Stimulated activated CD4-positive, alpha-beta T cell treated with anti-CD3 and anti-CD28 coated beads, Interleukin-1b, Interleukin-23, amount 100 ng/mL, for 1 hour (primary cell): ENCODE measurements at places on chromosomes 6 and 20.
A peak's percentile ranks its signal among the peaks of the same experiment; 100 is the strongest.

GRCh38 chr6:2725999-2726567 lies 24.6 kb downstream of the MYLK4 start:
- DNase-seq = no peak

DNA sequence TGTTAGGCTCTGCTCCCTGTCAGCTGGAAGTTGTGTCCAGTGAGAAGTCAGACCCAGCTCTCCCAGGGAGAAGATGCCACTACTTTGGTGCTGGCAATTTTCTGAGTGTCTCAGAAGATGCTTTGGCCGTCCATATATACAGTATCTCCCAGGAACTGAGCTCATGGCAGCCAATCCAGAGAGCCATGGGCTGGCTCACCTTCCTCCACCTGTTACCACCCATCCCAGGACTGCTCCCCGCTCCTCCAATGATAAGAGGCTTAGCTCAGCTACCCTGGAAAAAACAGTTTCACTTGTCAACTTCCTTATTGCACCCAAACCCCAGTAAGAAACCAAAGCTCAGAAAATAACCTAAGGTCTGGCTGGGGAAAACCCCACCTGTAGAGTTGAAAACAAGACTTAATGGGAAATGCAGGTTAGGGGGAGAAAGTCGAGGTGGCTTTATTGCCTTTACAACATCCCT lies at the start of gene BNIP5:
BNIP5 (minus strand) TSS at position 110 of the 463 bp plus-strand sequence. CDS start 6,198 bp downstream, outside the sequence.
- no peak for DNase-seq

GRCh38 chr6:131868836-131869235 lies 61.0 kb downstream of the ENPP1 start:
- no peak for DNase-seq

DNA sequence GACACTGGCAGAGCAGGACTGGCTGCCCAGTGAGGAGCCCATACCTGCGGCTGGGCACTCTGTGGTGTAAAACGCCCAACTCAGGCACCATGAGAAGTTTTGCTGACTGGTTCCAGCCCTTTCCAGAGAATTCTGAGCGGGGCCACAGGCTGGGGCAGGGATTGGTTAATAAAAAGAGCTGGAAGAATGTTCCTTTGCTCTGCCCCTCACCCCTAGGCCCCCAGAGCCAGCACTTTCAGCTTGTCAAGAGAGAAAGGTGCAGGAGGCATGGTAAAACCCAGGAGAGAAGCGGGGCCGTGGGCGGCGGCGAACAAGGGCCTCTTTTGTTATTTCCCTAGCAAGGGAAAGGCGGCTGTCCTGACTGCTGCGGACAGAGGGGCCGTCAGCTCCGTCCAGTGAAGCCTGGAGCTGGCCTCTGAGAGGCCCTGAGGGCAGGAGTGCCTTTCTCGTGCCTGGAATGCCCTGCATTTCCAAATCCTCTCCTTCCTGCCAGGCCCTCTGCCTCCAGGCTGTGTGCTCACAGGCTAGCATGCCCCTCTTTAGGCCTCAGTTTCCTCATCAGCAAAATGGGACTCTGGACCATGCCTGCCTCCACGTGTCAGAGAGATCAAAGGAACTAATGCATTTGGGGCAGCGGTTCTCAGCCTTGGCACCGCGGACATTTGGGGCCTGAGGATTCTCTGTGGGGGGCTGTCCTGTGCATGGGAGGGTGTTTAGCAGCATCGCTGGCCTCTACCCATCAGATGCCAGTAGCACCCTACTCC lies 12.9 kb downstream of the SLC13A3 start:
- DNase-seq = no peak

GRCh38 chr20:10853176-10853575 lies 179.4 kb upstream of the JAG1 start:
- DNase-seq = no peak

DNA sequence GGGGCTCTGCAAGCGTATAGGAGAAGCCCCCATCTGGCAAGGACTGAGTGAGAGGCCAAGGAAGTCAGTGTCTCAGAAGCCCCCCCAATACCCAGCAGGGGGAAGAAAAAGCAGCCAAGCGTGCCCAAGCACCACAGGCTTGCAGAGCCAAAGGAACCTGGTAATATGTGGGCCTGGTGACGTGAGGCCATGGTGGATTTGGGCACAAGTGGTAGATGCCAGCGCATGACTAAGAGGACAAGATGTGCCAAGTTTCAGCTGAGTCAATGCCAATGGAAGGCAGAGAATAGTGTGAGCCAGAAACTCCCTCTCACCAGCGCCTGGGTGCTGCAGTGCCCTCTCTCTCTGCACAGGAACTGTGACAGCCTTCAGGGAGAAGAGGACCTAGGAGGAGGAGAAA lies 110.0 kb downstream of the QRSL1 start:
- DNase-seq = no peak

DNA sequence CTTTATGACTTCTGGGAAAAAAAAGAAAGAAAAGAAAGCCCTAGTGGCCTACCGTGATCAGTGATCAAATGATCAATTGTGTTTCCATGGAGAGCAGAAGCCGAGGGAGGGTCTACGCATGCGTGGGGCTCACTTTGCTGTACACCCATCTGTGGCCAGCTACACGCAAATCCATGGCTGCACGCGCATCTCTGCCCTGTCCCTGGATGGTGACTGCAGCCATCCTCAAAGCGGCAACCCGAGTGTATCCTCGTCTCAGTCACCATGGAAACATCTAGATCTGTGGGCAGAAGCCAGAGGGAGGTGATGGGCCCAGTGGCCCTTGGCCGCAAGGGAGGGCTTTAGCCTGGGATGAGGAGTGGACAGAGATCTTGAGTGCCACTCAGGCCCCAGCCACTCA lies 785 bp upstream of the ULBP3 start:
- no peak for DNase-seq

- DNase-seq = no peak
These were observed 74.7 kb downstream of the PTCHD4 start for GRCh38 chr6:48036316-48036715.

- DNase-seq = no peak
These were observed 2.6 kb downstream of the TFEB start for GRCh38 chr6:41732591-41733359.

DNA sequence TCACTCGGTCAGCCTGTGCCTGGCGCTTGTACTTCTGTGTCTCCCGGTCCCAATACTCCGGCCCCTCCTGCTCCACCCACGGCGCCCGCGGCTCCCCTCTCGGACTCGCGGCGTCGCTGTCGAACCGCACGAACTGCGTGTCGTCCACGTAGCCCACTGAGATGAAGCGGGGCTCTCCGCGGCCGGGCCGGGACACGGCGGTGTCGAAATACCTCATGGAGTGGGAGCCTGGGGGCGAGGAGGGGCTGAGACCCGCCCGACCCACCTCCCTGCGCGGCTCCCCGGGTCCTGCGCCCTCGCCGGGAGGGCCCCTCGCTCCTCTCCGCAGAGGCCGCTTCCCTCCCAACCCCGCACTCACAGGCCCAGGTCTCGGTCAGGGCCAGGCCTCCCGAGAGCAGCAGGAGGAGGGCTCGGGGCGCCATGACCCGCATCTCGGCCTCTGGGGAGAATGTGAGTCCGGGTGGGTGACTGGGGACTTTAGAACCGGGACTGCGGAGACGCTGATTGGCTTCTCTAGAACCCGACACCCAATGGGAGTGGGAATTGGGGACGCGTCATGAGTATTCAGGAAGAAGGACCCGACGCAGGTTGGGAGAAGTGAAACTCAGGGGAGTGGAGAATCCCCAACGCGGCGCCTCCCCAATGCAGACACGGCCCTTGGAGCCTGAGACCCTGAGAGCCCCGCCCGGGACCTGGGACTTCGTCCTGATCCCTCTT lies at the start of gene HLA-C:
HLA-C (minus strand) TSS at position 452 of the 717 bp plus-strand sequence; CDS start at position 431, 21 bp downstream.
- DNase-seq = peak; percentile 83

DNA sequence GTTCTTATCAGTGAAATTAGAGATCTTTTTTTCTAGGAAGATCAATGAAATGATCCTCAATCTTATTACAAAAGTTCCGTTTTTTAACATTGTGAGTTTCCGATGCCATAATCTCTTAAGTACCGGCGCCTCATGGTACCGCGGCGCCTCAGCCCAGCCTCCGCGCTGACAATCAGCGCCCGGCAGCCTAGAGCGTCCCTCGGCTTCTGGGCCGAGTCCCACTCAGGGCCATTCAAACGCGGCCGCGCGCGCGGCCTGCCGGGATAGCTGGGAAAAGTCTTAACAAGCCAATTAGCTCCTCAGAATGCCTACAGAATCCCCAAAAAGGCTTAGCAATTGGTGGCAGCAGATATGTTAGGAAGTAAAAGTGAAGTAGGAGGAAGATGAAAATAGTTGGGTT lies 204.8 kb downstream of the ADGB start:
- DNase-seq = no peak

GRCh38 chr6:145241039-145241438 lies 494.3 kb downstream of the EPM2A start:
- DNase-seq = no peak

DNA sequence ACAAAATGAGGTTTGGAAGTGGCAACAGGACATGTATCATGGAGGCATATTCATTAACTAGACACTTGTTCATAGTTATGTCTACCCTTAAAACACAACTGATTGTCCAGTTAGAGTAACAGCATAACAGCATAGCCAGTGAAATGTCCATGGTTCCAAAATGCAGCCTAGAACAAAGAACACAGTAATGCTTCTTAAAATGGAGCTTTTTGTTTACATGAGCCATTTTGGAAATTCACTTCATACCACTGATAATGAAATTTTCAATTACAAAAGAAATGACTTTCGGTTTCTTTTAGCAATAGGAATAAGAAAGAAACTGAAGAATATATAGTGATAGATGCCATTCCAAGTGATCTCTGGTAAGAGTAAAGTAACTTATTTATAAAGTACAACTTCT lies 111.1 kb upstream of the DST start:
- DNase-seq = no peak

GRCh38 chr6:104613416-104614001 lies 246.2 kb downstream of the HACE1 start:
- DNase-seq = no peak

DNA sequence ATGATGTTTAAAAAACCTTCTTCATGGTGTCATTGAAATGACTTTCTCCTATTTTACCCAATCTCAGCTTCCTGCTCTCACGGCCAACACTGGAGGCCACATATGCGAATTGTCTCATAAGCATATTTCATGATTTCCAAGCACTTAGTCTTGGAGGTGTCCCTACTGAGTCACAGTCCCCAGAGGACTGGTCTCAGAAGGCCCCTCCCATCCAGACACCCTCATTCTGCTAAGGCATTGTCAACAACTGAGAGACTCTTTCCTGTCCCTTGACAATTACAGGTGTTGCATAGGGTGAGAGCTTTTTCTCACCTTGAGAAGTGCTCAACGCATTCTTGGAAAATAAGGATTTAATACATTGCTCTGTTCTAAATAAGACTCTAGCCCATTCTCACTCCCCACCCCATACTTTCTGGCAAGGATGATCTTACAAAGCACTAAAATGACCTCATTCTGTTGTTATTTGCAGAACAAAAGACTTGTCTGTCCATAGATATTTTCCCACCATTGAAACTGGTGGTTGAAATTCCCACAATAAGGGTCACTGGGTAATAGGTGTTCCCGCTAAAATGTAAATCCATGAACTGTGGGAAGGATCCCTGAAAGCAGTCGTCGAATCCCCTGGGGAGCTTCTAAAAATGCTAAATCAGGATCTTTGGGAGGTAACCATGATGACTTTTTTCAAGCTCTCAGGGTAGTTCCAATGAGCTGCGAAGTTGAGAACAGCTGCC lies 32.3 kb upstream of the SLC22A23 start:
- DNase-seq = no peak

DNA sequence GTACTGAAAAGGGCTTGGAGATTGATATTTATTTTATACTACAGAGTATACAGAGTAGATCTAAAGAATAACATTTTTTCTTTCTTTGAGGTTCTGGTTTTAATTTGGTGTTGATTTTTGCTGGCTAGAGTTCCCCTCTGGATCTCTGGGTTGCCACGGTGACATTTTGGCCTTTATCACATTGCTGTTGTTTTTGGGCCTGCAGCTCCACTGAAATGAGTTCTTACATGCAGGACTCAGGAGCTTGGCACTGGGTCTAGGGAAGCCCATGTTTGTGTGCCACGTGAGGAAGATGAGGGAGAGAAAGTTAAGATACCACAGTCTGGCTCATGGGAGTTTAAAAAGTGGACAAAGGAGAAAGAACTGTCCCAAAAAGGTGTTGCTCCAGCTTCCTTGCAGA lies 7.4 kb upstream of the TFAP2C start:
- no peak for DNase-seq

DNA sequence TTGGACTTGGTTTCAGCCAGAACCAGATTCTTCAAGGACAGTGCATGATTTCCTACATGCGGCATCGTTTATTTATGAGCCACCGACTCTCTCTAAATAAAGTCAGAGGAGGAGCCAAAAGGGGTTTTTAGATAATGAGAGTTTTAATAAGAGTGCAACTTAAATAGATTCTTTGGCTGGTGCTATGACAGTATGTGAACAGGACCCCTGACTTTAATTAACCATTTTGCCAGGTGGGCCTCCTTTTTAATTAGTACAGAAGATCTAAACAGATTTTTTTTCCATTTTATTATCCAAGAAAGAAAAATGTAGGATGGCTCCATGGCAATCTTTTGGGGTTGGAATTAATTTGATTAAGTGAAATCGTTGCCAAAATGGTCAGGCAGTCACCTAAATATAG lies 74.8 kb upstream of the INSM1 start:
- no peak for DNase-seq

GRCh38 chr6:33414592-33415271 lies 3.2 kb downstream of the CUTA start:
- no peak for DNase-seq

DNA sequence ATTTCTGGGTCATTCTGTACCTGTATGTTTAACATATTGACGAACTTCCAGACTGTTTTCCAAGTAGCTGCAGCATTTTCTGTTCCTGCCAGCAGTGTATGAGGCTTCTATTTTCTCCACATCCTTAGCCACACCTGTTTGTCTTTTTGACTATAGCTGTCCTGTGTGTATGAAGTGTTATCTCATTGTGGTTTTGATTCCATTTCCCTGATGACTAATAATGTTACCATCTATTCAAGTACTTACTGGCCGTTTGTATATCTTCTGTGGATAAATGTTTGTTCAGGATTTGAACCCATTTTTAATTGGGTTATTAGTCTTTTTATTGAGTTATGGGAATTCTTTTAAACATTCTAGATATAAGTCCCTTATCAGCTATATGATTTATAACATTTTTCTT lies 95.2 kb downstream of the JAG1 start:
- no peak for DNase-seq

GRCh38 chr6:159473475-159474263 lies 219.4 kb downstream of the SOD2 start:
- no peak for DNase-seq

DNA sequence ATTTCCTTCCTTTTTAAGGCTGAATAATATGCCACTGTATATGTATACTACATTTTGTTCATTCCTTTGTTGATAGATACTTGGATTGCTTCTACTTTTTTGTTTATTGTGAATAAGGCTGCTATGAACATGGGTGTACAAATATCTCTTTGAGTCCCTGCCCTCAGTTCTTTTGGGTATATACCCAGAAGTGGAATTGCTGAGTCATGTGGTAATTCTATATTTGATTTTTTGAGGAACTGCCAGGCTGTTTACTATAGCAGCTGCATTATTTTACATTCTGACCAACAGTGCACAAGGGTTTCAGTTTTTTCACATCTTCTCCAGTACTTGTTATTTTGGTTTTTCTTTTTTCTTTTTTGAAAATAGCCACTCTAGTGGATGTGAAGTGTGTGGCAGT lies 34.1 kb downstream of the CDS2 start:
- no peak for DNase-seq

GRCh38 chr6:134223796-134224420 lies 94.0 kb downstream of the SGK1 start:
- DNase-seq = no peak

GRCh38 chr20:6501061-6501460 lies 266.4 kb upstream of the BMP2 start:
- no peak for DNase-seq
